SW480 (cell line): ENCODE measurements at places on chromosomes 5 and 9.
A peak's percentile ranks its signal among the peaks of the same experiment; 100 is the strongest.

GRCh38 chr9:8733131-8733954 is 933.8 kb upstream of the DMAC1 start:
- DNase-seq: no peak

GRCh38 chr5:89003563-89004036 is 120.6 kb upstream of the MEF2C start:
- no peak for DNase-seq

- DNase-seq: peak; percentile 40
Observed at GRCh38 chr9:91162311-91162710, 199.4 kb downstream of the AUH start.

DNA sequence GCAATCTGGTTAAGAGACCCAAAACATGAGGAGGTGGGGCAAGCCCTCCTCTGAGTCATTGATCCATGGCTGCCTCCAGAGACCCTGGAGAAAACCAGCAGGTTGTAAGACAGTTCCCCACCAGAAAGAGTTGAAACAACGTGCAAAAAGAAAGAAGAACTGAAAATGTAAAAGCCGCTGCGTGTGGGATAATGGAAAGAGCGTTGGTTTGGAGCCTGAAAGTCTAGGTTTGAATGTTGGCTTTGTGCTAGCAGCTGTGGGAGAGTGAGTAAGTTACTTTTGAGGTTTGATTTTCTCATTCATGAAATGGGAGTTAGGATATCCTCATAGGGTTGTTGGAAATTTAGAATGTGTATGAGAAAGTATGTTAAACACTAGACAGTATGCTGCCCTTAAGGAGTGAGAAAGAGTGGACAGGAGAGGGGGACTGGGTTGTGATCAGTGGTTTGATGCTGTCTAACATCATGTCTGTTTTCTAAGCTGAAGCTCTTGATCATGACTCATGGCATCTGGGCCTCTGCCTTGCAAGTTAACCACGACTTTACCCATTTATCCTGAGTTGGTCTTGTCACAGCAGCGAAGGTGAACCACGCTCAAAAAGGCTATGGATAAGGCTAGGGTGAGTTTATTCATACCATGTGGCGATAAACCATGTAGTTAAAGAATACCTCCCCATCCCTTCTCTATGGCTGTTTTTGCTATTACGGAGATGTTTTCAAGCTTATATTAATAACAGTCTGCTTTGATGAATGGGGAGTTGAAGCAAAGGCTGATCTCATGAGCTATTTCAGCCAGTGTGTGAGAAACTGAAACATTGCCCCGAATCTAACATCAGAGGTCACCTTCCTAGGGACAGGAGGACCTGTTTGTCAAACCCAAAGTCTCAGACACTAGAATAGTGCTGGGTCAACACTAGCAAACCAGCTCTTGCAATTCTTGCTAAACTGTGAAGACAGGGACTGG is 41.3 kb downstream of the ZNF366 start:
- no peak for DNase-seq

- no peak for DNase-seq
Observed at GRCh38 chr5:53399926-53400697, 80.3 kb upstream of the FST start.

DNA sequence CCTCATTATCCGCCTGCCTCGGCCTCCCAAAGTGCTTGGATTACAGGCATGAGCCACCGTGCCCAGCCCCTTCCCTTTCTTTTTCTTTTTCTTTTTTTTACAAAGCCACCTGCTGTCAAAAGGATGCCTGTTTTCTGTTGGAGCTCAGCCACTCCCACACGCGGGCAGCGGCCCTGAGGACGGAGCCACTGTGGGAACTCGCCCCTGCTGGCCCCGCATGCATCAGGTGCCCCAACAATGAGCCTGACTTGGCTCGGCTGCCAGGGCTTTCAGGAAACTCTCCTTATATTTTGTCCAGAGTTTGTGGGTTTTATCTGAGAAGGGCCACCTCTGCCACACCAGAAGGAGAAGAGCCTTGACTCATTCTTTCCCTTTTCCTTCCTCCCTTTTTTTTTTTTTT is 37.1 kb upstream of the LRRC14B start:
- no peak for DNase-seq
